Naive thymus-derived CD8-positive, alpha-beta T cell (primary cell): ENCODE measurements at places on chromosomes 3 and 15. TPM values are rescaled to one million over a fixed set of nuclear protein-coding genes. Genes with fewer than 3 reads are reported as not detected.

The WNT5A gene
- not detected for polyA plus RNA-seq

The RARRES1 gene
- not detected for polyA plus RNA-seq

The TCTA gene
- 37.6 TPM for polyA plus RNA-seq

The GHSR gene
- polyA plus RNA-seq, result not detected

The NMNAT3 gene
- 4.9 TPM for polyA plus RNA-seq

The PFN2 gene
- 11.9 TPM for polyA plus RNA-seq

The NRROS gene
- polyA plus RNA-seq, result 0.92 TPM

The LCMT2 gene
- 3.5 TPM for polyA plus RNA-seq

The GOLGA8N gene
- 0.74 TPM for polyA plus RNA-seq

The LRRC2 gene
- polyA plus RNA-seq, result not detected

The CHRFAM7A gene
- not detected for polyA plus RNA-seq

The PLA2G4F gene
- not detected for polyA plus RNA-seq

The WDR49 gene
- not detected for polyA plus RNA-seq

The DLG1 gene
- polyA plus RNA-seq, result 25.8 TPM

The ZDHHC23 gene
- polyA plus RNA-seq, result 0.36 TPM

GRCh38 chr3:74265069-74265468 lies 349.4 kb downstream of the CNTN3 start:
- no peak for DNase-seq

DNA sequence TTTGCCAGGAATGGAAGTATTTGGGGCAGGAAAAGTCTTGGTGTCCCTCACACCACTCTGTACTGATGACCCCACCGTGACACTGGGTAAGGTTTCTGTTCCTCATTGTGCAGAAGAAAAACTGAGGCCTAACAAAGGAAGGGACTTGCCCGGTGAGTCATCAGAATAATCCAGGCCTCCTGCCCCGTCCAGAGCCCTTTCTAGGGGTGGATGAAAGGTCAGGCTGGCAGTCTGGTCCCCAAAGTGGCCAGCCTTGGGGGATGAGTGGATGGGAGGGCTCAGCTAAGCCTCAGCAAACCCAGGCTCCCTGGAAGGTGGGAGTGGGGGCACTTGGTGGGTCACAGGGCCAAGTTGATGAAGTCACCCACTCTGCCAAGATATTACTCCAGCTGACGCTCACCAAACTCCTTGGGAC lies 2.3 kb upstream of the DNAH1 start:
- no peak for DNase-seq

GRCh38 chr3:50118237-50118636 lies 29.5 kb downstream of the RBM5 start:
- DNase-seq, result no peak

GRCh38 chr15:74229686-74230085 lies 6.4 kb upstream of the CCDC33 start:
- DNase-seq, result no peak

- DNase-seq, result no peak
Measured at GRCh38 chr3:98232489-98232888, 31.6 kb upstream of the OR5H6 start.

GRCh38 chr3:31896648-31897433 lies 84.2 kb downstream of the OSBPL10 start:
- DNase-seq, result no peak

DNA sequence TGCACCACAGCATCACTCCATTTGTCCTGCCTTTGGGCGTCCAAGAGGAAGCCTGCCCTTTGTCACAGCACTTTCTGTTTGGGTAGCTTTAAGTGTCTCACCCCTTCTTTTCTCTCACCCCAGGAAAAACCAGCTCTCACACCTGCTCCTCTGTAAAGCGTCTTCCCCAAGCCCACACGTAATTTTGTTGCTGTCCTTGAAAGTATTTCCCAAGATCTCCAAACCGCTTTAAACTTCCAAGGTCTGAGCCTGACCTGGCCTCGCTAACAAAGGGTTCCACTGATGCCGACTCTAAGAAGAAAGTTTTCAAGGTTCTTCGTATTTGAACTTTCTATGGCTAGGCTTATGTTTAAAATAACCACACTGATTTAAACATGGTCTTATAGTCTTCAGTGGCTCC lies 5.3 kb downstream of the ABHD2 start:
- DNase-seq, result no peak

GRCh38 chr3:118782755-118783202 lies 251.9 kb downstream of the IGSF11 start:
- no peak for DNase-seq

DNA sequence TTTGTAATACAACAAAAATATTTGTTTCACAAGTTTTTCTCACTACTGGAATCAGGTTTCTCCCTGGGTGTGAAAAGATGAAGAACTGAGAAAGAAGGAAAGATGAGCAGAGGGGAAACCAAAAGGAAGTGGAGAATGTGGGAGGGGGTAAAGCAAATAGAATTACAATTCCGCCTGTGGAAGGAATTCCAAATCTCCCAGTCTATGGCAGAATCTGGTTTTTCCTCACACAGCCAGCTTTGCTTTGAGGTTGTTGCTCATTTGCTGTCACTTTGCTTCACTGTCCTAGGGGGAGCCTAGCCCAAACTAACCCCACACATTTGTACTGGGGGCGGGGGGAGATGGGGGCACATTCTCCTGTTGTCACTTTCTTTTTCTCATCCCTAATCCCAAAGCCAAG lies 43.9 kb downstream of the RPL22L1 start:
- DNase-seq, result no peak

- DNase-seq, result no peak
Measured at GRCh38 chr3:138351916-138352550, 3.7 kb downstream of the MRAS start.

DNA sequence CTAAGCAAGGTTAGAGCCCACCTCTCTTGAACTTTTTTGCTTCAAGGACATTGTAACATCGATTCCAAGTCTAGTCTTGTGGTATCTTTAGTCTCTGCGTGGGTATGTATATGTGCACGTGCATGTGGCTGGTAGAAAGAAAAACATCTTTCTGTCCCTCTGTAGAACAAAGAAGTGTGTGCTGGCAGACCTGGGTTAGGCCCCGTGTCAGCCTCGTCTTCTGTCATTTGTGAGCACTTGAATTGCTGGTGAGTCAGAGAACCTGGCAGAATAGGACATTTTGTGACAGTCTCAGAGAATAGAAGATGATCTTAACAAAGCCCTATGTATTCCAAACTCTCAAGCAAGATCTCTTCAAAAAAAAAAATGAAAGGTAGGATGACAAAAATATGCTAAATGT lies 102.2 kb upstream of the ATP10A start:
- no peak for DNase-seq

GRCh38 chr3:140019946-140020345 lies 85.0 kb downstream of the CLSTN2 start:
- no peak for DNase-seq

GRCh38 chr3:150439657-150440056 lies 31.6 kb downstream of the TSC22D2 start:
- DNase-seq, result no peak

DNA sequence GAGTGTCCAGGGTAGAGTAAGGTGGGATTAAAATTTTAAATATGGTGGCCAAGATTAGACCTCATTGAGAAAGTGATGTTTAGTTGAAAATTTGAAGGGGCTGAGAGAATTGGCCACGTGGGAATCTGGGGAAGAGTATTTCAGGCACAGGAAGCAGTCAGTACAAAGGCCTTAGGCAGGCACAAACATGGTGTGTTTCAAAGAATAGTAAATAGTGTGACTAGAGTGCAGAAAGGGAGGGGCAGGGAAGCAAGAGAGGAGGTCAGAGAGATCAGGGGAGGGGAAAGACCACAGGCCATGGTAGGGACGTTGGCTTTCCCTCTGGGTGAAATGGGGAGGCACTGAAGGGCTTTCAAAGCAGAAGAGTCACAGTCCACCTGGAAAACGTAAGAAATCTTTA lies 36.6 kb upstream of the POMGNT2 start:
- no peak for DNase-seq

- no peak for DNase-seq
Measured at GRCh38 chr15:85748176-85748575, 46.5 kb downstream of the KLHL25 start.

GRCh38 chr3:72274493-72275330 lies 489.8 kb upstream of the PROK2 start:
- DNase-seq, result no peak

GRCh38 chr3:167626490-167626889 lies 27.3 kb downstream of the WDR49 start:
- DNase-seq, result no peak

- no peak for DNase-seq
Measured at GRCh38 chr3:156536524-156537316, 18.2 kb downstream of the SSR3 start.

- DNase-seq, result no peak
Measured at GRCh38 chr3:123083383-123084124, 16.7 kb downstream of the PDIA5 start.

- DNase-seq, result no peak
Measured at GRCh38 chr3:152944671-152945070, 109.7 kb downstream of the P2RY1 start.

- DNase-seq, result no peak
Measured at GRCh38 chr3:64625381-64625780, 62.4 kb downstream of the ADAMTS9 start.

GRCh38 chr3:153463895-153464294 lies 301.9 kb downstream of the RAP2B start:
- no peak for DNase-seq
